ENCODE measurements at places on chromosomes 1 and 21.

DNA sequence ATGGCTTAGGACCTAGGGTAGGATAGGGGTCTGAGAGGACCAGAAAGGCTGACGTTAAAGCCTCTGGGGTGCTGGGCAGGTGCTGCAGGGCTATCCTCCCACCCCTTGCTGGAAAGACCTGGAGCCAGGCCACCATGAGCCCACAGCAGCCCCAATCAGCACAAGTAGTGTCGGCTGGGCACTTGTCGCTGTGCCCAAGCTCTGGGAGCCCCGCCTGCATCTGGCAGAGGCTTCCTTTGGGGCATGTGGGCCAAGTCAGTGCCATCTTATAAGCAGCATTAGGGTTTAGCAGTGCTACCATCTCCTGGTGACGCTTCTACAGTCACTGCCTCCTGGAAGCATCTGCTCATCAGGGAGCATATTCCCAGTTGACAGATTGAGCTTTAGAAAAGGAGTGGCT is 31.3 kb downstream of the MAN1C1 start:
- peak; percentile 1 for DNase-seq

- no peak for DNase-seq
Observed at GRCh38 chr1:99764909-99765308, 1.5 kb downstream of the FRRS1 start.

DNA sequence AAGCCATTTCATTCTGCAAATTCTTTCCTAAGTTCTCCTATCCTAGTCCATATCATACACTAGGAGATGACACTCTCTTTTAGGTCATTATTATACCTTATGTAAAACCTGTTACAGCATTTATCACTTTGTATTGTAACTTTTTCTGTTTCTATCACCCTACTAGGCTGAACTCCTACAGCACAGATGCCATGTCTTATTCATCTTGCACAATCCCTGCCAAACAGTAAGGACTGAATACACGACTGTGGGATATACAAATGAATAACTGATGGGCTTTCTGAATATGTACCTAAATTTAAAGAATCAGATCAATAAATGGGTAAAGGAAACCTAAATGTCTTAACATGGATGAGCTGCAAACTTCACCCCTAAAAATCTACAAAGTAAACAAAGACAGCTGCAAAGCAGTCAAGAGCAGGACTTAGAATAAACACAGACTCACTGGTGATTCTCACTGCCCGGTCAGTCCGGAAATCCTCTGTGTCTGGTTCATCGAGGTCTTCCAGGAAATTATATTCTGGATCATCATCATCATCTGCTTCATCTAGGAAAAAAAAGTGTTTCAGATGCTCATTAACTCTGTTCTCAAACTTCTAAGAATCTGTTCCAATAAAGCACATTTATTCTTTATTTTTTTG is 62.3 kb downstream of the GON4L start:
- no peak for DNase-seq

- DNase-seq: no peak
Observed at GRCh38 chr21:43911015-43911934, 46.3 kb downstream of the AGPAT3 start.

GRCh38 chr21:15731243-15731613 is 1.4 kb downstream of the USP25 start:
- no peak for DNase-seq

- DNase-seq: no peak
Observed at GRCh38 chr1:91651243-91651642, 150.6 kb downstream of the CDC7 start.

- no peak for DNase-seq
Observed at GRCh38 chr1:163652441-163652840, 330.7 kb downstream of the NUF2 start.

GRCh38 chr1:78333502-78333901 is 157.3 kb upstream of the PTGFR start:
- DNase-seq: no peak

- no peak for DNase-seq
Observed at GRCh38 chr21:34078915-34079314, 5.5 kb downstream of the MRPS6 start.

DNA sequence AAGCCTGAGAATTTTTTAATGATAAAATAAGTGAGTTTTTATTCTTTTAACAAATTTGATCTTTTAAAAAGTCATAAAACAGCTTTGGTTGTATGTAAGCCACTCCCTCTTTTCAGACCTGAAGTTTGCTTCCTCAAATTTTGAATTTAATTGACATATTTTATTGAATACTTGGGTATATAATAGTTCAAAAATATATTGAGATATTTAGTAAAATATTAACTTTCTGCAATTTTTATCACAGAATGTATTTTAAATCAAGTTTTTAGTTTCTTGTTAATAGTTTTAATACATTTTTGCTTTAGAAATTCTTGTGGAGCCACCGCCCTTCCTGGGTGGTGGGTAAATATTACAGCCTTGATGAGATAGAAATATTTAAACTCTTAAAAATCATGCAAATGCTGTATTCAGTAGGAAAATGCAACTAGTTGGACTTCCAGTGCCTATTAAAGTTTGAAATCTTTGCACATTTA is 867 bp downstream of the PTPRC start:
- DNase-seq: no peak

GRCh38 chr21:28337315-28337714 is 655.4 kb downstream of the LTN1 start:
- DNase-seq: no peak

DNA sequence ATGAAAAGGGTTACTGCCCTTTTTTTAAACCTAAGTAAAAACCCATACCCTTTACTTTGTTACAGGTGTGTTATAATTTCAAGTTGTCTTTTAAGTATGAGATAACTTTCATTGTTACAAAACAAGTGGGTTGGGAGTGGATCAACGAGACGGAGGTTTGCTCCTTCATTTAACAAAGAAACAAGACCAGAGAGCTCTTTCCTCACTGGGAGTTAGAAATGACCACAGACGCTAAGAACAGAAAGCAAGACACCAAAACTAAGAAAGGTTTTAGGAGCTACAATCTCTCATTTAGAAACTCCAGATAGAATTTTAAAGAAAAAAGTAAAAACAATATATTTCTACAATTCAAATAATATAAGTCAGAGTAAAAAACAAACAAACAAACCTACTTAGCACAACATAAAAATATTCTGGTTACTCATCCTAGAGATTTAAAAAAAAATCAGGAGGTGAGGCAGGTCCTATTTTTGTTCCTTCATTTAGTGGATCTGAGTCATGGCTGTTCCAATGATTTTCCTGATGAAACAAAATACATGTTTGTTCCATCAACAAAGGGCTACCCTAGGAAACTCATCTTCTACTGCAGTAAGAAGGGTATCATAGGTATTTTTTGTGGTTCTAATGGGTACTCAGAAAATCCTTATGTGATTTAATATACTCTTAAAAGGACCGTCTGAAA is 33.0 kb downstream of the APP start:
- no peak for DNase-seq

- no peak for DNase-seq
Observed at GRCh38 chr1:182761396-182762395, 27.9 kb upstream of the NPL start.

- DNase-seq: no peak
Observed at GRCh38 chr1:15329104-15329820, 80.4 kb upstream of the EFHD2 start.

DNA sequence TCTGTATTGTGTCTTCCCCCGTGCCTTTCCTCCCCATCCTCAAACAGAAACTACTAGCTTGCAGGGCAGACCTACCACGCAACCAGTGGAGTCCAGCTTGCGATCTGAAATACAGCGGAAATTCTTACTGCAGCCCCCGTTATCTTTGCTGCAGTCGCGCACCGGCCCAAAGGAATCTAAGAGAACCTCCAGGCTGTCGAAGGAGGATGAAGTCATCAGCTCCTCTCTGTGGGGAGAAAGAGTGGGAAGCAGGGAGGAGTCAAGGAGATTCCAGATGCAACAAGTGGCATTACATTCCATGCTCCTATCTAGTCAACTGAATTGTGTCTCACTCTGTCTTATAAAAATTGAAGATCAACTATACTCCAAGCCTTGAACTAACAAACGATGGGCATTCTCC is 206.9 kb downstream of the ASTN1 start:
- DNase-seq: no peak

GRCh38 chr1:167924102-167924501 is 10.2 kb upstream of the ADCY10 start:
- DNase-seq: no peak

DNA sequence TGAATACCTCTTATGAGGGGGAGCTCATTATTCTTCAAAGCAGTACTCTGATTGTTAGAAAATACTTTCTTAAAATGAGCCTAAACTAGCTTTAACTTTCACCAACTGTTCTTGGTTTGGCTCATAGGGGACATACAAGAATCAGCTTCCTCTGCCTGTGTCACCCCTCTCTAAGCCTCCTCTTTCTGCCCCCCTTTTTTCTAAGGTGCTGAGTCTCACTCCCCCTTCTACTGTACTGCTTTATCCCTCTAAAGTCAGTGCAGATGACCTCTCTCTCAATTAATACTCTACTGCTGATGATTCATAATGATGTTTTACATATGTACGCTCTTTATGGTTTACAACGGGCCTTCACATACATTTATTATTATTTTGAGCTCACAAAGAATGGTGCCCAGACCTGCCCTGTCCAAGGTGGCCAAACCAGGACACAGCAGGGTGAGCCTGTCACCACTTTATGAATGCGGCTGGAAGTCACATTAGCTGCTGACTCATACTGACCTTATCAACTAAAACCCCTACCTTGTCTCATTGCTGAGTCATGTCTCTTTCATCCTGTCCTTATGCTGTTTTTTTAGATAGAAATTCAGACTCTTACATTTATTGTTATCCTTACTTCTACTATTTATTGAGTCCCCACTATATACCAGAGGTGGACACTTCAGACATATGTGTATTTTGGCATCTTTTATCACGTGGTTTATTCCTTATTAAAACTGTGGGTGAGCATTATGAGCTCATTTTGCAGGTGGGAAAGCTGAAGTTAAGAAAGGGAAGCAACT is 126.9 kb downstream of the RNF220 start:
- no peak for DNase-seq

- no peak for DNase-seq
Observed at GRCh38 chr1:53703174-53703573, 35.8 kb downstream of the GLIS1 start.

- DNase-seq: no peak
Observed at GRCh38 chr1:61447968-61448430, 276.9 kb downstream of the TM2D1 start.

DNA sequence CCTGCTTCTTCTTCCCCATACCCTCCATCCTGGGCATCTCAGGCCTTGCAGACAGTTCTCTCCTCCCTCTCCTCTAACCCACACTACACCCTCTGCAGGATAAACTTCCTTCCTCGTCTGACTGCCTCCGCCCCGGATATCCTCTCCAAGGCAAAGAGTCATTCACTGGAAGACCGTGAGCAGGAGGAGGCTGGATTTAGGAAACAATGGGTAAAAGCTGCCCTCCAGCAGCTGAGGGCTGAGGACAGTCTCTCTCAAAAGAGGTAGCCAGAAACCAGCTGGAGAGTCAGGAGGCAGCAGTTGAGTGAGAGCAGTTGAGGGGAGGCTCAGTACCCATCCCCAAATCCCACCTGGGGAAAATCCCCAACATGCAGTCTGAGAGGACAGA is 1.4 kb downstream of the CSRP1 start:
- no peak for DNase-seq

GRCh38 chr1:230054092-230054749 is 12.8 kb upstream of the GALNT2 start:
- DNase-seq: no peak

GRCh38 chr1:7970246-7970645 is 8.7 kb downstream of the PARK7 start:
- DNase-seq: no peak

- no peak for DNase-seq
Observed at GRCh38 chr1:8283058-8283884, 34.6 kb upstream of the SLC45A1 start.

All from progenitor cell of endocrine pancreas (in vitro differentiated cells).